ENCODE measurements at places on chromosomes 3 and 15.
A peak's percentile ranks its signal among the peaks of the same experiment; 100 is the strongest.

DNA sequence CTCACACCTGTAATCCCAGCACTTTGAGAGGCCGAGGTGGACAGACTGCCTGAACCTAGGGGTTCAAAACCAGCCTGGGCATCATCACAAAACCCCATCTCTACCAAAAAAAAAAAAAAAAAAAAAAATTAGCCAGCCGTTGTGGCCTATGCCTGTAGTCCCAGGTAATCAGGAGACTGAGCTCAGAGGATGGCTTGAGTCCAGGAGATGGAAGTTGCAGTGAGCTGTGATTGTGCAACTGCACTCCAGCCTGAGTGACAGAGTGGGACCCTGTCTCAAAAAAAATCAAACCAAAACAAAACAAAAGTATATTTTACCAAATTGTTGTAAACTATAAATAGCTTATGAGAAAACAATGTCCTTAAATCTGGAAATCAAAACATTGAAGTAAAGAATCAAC lies 34.7 kb upstream of the UBP1 start:
- DNase-seq: no peak

DNA sequence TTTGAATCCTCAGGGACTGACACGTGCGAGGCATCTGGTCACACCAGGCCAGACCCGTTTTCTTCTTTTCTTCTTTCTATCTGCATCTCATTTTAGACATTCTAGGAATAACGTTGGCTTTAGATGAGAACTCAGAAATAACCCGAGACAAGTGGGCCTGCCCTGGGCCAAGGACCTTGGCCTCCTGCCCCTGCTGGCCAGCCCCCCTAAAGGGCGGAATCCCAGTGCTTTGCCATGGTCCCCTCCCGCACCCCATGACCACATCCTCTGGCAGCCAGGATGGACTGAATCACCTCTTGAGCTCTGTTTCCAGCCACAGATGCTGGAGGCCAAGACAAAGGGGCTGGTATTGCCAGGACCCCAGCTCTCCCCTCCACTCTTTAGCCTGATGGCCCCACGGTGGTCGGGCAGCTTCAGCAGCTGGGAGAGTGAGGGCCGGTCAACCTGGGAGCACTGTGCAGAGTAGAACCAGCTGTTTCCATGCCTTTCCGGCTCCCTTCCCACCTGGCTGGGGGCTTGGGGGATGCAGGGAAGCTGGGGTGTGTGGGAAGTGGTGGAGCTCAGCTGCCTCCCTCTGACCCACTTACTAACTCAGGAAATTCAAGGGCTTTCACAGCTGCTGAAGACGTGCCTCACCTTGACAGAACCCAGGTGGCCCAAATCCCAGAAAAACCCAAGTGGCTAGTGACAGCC lies 190.9 kb downstream of the FAM43A start:
- no peak for DNase-seq

- no peak for DNase-seq
These were observed 6.0 kb downstream of the TM4SF4 start for GRCh38 chr3:149480326-149481017.

DNA sequence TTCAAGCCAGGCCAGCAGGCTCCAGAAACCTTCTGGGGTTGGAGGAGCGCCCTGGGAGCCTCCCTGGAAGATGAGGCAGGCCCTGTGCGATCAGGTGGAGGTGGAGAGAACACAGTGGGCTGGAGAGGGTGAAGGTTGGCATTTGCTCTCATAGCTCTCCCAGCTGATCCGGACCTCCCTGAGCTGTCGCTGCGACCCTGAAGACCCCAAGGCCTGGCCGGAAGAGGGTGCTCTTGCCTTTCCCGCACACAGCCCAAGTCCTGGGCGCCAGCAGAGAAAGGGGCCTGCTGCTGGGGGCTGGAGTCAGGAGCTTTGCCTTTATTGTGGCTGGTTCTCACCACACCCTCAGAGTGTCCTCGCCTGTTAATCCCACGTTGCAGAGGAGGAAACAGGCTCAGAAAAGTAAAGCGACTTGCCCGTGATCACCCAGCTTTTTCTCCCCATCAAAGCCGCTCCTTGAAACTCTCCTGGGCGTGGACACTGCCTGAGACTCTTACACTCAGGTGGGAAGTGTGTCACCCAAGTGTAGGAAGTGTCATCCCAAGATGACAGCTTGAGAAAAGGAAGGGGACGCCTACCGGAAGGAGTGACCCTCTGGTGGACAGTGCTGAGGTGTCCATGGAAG lies 8.6 kb upstream of the RPL29 start:
- no peak for DNase-seq

GRCh38 chr3:57224856-57225255 lies 2.7 kb upstream of the APPL1 start:
- DNase-seq: no peak

- no peak for DNase-seq
These were observed 8.7 kb downstream of the MEF2A start for GRCh38 chr15:99574502-99574901.

DNA sequence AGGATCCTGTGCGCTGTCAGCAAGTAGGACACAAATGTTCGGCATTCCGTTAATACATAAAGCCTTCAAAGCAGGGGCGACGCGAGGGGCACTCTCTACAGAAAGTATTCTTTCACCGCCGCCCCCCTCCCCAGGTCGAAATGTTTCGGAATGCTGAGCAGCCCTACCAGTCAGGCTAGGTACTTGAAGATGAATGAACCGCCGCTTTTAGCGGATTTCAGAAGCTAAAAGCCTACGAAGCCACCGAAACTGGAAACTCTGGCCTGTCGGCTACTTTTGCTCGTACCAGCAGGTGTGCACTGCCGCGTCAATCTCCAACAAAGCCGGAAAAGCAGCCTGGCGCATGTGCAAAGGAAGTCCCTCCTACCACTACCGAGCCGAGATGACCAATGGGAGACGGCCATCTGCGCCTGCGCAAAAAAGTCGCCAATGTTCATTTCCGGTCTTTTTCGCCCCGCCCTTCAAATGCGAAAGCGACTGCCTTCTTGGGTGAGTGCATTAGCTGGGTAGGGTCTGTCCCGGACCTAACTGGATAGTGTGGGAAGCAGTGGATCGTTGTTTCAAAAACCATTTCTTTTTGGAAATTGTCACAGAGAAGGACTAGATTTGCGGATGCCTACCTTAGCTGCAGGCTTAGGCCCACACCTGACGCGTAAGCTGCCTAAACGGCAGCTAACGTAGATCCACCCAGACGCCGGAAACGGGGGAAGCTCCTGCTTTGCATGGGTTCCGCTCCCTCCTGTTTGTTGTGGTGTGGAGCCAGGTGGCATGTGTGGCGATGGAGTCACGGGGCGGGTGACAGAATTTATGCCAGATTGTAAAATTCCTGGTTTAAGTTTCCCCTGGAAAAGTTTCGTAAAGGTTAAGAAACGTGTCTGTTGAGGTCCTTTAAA lies at the start of gene WDR5B:
Gene WDR5B, minus strand, starts transcription at position 301 of the 893 bp plus-strand sequence. CDS start 534 bp downstream, outside the sequence.
- DNase-seq: peak; percentile 95

DNA sequence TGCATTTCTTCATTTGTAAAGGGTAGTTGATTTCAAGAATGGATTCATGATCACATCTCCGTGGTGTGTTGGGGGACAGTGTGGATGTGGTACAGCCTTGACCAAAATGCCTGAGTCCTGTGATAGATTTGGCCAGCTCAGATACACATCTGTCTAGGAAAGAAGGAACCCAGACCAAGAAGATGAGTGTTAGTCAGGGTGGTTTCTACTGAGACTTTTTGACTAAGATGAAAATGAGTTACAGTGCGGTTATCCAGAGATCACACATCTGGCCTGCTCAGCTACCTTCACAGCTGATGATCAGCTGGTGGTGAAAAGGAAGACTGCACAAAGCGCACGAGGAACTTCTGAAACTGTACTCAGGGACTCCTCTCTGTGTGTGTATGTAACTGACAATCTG lies 68.0 kb downstream of the FNDC3B start:
- no peak for DNase-seq

GRCh38 chr3:53730576-53730975 lies 115.6 kb downstream of the CHDH start:
- no peak for DNase-seq

DNA sequence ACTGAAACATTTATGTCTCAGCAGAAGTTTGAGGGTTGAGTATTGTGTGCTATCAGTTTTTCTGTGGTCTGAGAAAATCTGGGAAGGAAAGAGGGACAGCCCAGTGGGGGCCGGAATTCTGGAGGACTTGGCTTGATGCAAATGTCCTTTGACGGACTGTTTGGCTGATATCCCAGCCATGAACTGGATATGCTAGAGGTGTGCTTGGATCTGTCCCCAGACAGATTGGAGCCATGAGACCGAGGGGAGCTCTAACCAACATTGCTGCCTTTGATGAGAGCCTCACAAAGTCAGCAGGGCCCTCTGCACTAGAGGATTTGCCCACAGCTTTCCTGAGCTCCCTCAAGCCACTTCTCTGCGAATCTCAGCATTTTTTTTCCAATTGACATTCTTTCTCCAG lies 405.6 kb downstream of the NTRK3 start:
- no peak for DNase-seq

DNA sequence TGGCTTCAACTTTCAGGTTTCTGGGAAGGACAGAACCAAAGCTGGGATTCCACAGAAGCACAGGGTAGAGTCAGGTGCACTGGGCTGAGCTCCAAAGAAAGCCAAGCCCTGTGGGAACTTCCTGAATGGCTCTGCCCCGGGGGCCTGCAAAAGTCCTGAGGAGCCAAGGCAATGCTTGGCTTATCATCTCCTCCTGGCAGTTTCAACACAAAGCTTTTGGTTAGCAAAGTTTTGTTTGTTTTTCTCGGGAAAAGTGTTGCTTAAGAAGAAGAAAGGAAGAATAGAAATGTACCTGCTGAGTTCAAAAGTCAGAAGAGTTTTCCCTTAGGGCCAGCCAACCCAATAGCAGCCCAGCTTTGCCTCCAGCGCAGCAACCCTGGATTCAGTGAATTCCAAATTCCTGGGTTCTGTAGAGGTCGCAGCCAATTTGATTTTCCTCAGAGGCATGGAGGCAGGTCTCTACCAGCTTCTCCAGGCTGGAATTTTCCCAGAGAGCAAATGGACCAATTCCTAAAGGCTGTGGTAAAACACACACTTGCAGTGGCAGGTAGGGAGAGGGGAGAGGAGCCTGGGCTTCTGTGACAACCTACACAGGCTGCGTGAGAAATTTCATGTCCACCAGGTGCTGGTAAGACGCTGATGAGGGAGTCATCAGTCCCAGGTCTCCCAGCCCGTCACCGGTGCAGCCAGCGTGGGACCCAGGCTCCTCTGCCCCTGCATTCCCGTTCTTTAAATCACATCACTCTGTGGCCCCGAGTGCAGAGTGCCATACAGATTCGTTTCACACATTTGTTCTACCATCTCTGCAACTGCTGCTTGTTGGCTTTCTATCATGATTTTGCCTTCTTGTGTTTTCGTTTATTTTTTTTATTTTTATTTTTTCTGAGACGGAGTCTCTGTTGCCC lies 54.3 kb upstream of the SNRPA1 start:
- no peak for DNase-seq

DNA sequence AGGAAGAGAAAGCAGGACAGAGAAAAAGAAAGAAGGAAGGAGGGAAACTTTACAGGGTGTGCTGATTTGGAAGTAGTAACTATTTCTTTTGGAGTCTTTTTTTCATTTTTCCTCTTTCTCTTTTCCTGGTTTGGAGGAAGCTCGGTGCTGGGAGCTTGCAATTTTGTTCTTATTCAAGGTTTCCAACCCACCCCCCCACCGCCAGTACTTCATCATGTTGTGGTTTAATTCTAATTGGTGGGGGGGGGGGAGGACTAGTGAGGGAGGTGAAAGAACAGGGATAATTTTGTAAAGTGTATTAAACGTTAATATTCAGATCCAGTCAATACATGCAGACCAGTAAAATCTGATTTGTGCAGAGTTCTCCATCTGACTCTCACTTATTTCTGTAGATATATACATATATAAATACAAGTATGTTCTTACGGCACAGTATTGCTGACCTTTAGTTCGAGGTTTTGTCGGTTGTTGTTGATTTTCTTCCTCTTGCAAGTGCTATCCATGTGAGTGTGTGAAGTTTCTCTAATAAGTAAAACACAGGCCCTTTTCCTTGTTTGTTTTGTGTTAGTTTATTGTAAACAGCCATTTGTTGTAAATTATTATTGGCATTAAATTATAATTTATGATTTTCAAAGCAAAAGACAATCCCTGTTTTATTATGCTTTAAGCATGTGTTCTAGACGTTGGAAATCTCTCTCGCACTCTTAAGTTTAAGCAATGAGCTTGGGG lies 9.3 kb downstream of the NR2F2 start:
- no peak for DNase-seq

DNA sequence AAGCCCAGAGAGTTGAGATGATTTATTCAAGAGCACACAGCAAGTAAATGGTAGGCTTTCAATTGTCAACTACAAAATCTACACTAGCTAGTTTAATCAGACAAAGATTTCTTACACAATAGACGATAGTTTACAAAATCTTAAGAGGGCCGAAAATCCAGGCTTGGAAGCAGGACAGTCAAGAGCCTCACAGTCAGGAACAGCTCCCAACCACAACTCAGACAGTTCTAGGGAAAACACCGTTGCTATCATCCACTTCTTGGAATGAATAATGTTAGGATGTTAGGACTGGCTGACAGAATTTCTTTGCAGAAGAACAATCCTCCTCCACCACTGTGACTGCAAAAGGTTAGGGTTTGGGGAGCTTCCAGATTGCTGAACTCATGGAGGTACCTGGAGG lies 290.8 kb upstream of the ZPLD1 start:
- DNase-seq: no peak

- DNase-seq: no peak
These were observed 9.1 kb downstream of the BFSP2 start for GRCh38 chr3:133408961-133409360.
